Stimulated activated CD4-positive, alpha-beta T cell treated with anti-CD3 and anti-CD28 coated beads, Interleukin-15, amount 100 ng/mL, for 1 hour (primary cell): ENCODE measurements at places on chromosomes 1 and 21.

- no peak for DNase-seq
These were observed 87.5 kb downstream of the DDX20 start for GRCh38 chr1:111843177-111843576.

- no peak for DNase-seq
These were observed 86.7 kb downstream of the C1orf94 start for GRCh38 chr1:34263406-34263805.

DNA sequence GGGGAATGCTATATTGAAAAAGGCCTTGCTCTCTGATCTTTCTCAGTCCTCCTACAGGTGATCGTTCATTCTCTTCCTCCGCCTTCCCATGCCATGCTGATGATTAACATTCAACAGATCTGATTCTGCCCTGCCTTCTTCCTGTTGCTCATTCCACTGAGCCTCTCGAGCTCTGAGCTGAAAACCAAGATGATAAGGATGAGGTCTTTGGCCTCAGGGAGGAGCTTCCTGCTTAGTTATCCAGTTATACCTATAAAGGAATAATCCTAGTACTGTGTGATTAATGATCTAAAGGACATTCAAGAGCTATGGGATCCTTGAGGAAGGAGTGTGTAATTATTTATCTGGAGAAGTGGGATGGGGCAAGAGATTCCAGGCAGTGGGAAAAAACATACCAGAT, 25.2 kb upstream of the MAP3K7CL start:
- no peak for DNase-seq

- DNase-seq: no peak
These were observed 9.8 kb upstream of the F5 start for GRCh38 chr1:169595764-169596711.

DNA sequence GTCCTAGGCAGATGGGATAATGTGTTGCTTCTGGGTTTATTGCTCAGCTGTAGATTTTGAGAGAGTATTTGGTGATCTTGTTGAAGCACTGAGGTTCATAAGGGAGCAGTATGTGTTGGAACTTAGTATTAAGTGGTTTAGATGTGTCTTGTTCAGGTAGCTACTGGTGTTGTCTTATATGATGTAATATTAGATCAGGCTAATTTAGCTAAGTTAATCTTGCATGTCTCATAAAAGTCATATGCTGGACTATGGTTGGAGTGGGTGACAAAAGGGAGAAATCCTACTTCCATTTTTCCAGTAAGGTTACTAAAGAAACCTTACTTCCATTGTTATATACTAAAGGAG, 196.4 kb downstream of the CLEC20A start:
- no peak for DNase-seq

DNA sequence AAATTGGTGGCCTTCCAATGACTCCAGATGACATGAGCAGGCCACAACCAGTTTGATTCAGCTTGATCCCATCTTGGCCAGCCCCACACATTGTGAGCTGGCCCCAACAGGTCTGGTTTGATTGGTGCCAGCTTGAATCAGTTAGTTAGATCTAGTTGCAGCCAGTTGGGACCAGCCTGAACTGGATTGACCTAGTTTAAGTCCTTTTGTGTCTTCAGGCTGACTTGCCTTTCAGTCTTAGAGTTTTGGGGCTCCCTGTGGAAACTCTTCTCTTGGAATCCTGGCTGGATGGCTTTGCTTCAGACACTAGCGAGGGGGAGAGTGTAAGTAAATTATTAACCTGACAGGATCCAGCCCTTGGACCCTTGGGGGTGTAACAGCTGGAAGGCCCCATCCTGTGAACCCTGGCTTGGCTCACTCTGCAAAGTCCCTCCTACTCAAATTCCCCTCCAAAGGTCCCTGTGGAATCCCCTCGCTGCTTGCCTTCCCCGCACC, 36.2 kb upstream of the POU3F1 start:
- DNase-seq: no peak

- DNase-seq: no peak
These were observed 22.0 kb downstream of the PANK4 start for GRCh38 chr1:2504225-2504948.

DNA sequence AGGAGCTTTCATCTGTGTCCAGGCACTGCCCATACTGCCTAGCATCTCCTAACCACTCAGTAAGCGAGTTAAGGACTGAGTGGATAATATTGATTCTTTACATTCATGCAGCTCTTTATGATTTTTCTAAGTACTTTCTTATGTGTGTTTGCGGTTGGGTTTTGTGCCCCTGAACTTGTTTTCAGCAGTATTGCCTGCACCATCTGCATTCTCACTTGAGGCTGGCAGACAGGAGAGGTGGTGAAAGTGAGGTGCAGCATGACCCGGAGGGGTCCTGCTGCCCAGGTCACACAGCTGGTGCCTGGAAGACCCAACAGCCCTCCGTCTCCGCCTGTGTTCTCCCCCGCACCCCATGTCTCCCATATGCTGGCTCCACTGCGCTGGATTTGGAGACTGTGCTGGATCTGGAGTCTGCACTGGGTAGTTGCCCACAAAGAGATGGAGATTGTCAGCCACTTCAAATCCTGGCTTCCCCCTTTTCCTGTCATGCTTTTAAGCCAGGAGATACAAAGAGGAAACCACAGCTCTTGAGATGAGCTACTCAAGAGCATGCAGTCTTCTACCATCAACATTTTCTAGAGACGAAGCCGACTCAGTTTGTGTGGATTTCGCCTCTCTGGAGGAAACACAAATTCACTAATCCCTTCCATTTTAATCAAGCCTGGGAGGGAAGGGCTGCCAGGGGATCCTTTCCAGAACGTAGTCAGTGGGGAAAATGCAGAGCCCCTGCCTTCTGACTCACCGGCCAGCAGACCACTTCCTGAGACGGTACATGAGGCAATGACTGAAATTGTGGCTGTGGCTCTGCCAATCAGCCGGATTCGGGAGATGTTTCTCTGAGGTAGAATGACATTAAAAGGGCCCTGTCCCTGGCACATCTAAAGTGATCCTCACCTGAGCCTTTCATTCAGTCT, 71.7 kb upstream of the ANGPTL1 start:
- no peak for DNase-seq

DNA sequence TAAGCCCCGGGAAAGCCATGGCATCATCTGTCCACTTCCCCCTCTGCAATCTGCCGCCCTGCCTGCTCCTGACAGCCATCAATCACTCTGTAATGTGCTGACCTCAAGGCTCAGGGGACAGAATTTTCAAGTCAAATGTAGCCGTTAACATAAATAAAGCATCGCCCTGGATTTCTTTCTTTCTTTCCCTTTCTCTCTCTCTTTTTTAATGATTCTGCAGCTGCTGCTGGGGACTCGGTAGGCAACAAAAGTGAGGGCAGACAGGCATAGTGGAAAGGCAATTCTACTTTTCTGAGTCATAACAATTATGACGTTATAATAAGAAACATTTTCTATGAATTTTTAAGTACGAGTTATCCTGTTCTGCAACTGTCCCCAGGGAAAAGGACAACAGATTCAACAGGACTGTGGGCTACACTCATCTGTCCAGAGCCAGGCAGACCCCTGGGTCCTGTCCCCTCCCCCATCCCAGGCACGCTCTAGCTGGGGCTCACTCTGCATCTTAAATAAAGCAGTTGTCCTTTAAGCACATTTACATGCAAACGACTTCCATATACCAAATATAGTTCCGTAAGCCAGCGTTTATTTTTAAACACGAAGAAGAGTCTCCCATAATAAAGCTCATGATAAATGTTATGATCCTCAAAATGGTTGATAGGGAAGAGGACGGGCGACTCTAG, 78.7 kb downstream of the SSBP3 start:
- DNase-seq: no peak

GRCh38 chr1:3683992-3684391, 31.7 kb downstream of the TP73 start:
- no peak for DNase-seq

- no peak for DNase-seq
These were observed 100.8 kb downstream of the UCK2 start for GRCh38 chr1:165928075-165928731.

DNA sequence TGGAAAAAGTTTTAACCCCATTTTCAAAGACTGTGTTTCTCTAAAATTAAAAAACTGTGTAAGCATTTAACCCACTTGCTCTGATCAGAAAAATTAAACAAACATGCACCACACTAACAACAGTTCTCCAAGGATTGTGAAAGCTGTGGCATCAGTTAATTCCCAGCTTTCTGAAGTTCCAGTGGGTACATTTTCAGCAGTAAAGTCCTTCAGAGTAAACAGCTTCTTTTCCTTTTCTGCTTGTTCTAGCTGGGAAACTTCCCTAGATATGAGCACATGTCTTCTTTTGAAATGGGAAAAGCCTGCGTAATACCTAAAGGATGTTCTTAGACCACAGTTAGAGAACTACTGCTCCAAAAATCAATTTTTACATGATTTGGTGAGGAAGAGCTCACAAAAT, 11.1 kb downstream of the PRRX1 start:
- DNase-seq: no peak

- no peak for DNase-seq
These were observed 128.3 kb downstream of the ELAVL4 start for GRCh38 chr1:50237056-50237455.

DNA sequence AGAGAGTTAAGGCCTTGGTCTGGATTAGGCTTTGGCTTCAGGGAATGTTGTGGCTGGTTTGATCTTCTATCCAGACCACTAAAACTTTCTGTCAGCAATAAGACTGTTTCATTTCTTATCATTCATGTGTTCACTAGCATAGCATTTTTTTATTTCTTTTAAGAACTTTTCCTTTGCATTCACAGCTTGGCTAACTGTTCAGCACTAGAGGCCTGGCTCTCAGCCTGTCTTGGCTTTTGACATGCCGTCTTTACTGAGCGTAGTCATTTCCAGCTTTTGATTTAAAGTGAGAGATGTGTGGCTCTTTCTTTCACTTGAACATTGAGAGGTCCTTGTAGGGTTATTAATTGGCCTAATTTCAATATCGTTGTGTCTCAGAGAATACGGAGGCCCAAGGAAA, 62.5 kb downstream of the RNF220 start:
- DNase-seq: no peak

- DNase-seq: no peak
These were observed 24.5 kb downstream of the CLIC6 start for GRCh38 chr21:34693192-34693810.

DNA sequence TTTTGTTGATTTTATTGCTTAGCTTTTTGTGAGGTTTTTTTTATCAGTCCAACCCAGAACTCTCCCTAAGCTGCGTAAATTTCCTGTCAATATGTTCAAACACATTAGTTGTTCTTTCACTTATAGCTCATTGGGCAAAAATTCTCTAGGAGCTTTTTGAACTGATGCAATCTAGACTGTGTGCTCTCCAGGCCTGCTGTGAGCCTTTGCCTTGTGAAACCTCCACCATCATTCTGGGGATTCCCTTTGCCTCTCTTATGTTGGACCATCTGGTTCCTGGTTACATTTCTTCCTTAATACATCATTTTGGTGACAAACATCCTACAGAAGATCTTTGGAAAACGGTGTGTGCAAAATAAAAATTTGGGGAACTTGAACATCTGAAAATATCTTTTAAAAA, 247.2 kb downstream of the LRRC7 start:
- no peak for DNase-seq

DNA sequence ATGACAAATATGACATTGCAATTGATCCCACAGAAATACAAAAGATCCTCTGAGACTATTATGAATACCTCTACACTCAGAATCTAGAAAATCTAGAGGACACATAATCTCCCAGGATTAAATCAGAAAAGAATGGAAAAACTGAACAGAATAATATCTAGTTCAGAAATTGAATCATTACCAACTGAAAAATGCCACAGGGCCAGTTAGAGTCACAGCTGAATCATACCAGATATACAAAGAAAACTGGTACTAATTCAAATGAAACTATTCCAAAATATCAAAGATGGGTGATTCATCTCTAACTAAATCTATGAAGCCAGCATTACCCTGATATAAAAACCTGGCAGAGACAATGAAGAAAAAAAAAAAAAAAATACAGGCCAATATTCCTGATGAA, 149.3 kb downstream of the BRINP3 start:
- no peak for DNase-seq

DNA sequence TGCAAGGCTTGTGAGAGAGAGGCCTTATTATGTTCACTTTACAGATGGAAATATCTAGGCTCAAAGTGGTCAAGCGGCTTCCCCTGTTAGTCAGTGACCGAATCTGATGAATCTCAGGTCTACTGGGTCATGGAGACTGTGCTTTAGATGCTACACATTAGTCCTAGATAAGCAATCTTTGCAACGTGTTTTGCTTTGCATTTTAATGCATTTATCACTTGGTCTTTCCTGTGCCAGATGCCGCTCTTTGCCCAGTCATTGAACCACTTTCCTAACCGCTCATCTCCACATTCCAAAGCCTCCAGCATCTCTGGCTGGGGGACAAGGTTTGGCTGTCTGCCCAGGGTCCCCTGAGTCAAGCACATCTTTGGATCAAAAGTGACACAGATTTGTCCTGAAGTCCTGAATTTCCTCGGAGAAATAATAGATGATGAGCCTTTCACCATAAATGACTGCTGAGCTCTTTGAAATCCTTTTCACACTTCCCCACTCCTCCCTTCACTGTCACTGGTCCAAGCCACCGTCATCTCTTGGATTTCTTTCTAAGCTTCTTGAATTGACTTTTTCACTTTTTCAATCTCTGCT, 96.0 kb upstream of the USP24 start:
- DNase-seq: no peak

DNA sequence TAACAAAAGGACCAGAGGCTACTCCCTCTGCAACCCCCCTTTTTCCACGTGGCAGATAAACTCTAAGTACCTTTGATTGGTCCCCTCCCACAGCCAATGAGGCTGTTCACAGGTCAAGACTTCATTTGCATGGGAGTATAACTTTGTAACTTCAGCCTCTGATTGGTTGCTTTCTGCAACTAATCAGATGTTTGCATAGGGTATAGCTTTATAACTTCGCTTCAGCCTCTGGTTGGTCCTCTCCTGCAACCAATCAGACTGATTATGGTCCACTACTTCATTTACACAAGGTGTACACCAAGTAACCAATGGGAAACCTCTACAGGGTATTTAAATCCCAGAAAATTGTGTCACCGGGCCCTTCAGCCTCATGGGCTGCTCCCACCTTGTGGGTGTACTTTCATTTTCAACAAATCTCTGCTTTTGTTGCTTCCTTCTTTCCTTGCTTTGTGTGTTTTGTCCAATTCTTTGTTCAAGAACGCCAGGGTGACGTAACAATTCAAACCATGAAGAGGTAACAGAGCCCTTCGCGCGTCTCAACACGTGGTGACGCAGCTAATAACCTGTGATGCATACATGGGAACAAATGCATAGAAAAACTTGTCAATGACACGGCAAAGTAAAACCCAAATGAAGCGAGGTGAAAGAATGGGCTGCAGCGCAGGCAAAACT, 47.2 kb downstream of the VPS26C start:
- DNase-seq: no peak

DNA sequence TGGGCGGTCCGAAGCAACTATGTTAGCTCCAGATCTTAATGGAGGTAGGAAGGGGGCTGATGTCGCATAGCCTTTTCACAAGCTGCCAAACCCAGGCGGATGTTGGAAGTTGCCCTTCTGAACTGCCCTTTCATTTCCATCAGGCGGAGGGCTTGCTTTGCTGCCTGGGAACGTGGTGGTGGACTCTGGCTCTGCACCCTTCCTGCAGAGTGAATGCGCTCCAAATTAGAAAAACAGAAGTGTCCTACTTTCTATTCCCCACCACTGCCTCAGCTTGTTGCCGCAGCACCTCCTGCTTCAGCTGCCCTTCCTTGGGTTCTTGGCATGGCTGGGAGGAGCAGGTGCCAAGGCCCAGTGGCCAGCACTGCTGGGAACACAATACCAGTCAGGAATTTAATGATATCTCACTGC, 60.6 kb downstream of the AK4 start:
- no peak for DNase-seq
